Liver (tissue), 10 donors: ENCODE measurements at places on chromosomes 12 and 14. TPM values are rescaled to one million over a fixed set of nuclear protein-coding genes. Genes with fewer than 3 reads are reported as not detected.
A peak's percentile ranks its signal among the peaks of the same experiment; 100 is the strongest.

DNA sequence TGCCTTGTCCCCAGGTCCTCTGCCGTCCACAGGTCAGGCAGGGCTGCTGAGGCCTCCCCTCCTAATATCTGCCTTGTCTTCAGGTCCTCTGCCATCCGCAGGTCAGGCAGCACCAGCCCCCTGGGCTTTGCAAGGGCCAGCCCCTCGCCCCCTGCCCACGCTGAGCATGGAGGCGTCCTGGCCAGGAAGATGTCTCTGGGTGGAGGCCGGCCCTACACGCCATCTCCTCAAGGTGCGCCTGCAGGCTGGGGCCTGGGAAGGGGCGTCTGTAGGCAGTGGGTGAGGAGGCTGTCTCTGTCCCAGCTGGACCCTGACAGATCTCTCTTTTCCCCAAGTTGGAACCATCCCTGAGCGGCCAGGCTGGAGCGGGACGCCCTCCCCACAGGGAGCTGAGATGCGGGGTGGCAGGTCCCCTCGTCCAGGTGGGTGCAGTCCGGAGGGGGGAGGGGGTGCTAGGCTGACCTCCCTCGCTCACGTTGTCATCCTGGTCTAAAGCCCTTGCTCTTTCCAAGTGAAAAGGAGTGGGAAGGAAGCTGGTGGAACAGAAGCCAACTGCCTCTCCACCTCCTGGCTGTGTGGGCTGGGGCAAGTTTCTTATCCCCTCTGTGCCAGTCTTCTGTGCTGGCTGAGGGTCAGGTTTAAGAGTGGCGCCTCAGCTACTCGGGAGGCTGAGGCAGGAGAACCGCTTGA lies 13.9 kb upstream of the PUS1 start:
- DNase-seq, result no peak
- H3K27ac ChIP-seq, result no peak overlapping the region
- H3K4me1 ChIP-seq, result no peaks in the 10 kb centered on the region
- H3K4me3 ChIP-seq, result no peak overlapping the region
- no peaks in the 10 kb centered on the region for H3K27me3 ChIP-seq

DNA sequence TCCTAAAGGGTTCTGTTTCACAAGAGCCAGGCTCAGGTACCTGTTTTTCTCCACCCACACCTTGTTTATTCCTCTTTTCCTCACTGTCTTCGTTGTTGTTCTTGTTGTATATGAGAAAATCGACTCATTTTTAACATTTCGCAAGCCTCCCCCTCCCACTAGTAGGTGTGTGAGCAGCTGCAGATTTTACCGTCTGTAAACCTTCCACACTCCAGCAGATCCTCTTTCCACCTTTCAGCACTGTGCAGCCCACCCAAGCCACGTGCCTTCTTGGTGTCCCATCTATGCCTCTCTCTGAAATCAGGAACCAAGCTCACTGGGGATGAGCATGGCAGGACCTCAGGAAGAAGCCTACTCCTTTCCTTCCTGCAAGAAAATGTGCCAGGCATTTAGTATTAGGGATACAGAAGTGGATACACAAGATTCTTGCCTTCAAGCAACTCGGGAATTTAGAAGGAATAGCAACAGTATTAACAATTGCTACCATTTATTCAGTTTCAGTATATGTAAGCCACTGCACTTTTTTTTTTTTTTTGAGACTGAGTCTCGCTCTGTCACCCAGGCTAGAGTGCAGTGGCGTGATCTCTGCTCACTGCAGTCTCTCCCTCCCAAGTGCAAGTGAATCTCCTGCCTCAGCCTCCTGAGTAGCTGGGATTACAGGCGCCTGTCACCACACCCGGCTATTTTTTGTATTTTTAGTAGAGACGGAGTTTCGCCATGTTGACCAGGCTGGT lies 113.6 kb downstream of the CHST11 start:
- DNase-seq, result no peak
- H3K36me3 ChIP-seq, result no peaks in the 10 kb centered on the region
- no peak overlapping the region for H3K4me3 ChIP-seq

- no peaks in the 10 kb centered on the region for H3K36me3 ChIP-seq
- H3K27me3 ChIP-seq, result no peaks in the 10 kb centered on the region
- H3K4me1 ChIP-seq, result no peaks in the 10 kb centered on the region
- H3K27ac ChIP-seq, result no peak overlapping the region
Measured at GRCh38 chr14:29893989-29894388, 33.7 kb downstream of the PRKD1 start.

DNA sequence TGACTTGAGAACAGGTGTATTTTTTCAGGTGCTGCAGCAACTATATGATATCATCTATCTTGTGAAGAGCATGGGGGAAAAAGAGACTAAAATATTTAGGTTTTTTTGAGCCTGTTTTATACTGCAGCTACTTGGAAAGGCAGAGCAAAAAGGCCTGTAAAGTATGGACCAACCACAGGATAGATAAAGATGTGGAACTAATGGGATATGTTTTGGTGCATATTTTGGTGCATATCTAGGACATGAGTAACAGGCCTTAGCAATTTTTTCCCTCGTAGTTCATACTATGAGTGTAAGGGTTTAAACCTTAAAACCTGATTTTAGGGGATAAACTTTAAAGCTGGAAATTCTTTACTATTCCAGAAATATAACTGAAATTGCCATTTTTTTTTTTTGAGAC lies 6.0 kb upstream of the GTSF1 start:
- H3K4me3 ChIP-seq, result no peak overlapping the region
- H3K4me1 ChIP-seq, result no peaks in the 10 kb centered on the region
- no peak overlapping the region for H3K27ac ChIP-seq
- DNase-seq, result no peak
- H3K27me3 ChIP-seq, result peaks cover 2% of the 10 kb centered on the region

DNA sequence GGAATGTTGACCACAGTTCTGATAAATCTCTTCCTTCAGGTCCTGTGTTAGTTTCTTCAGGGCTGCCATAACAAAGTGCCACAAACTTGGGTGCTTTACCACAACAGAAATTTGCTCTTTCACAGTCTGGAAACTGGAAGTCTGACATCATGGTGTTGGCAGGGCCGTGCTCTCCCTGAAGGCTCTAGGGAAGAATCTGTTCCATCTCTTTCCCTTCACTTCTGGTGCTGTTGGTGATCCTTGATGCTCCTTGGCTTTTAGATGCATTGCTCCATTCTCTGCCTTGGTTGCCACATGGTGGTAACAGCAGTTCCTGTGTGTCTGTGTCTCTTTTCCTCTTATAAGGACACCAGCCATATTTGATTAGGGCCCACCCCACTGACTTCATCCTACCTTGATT lies 32.2 kb downstream of the HMGA2 start:
- H3K4me1 ChIP-seq, result no peaks in the 10 kb centered on the region
- H3K27me3 ChIP-seq, result no peaks in the 10 kb centered on the region
- no peak overlapping the region for H3K27ac ChIP-seq
- no peak for DNase-seq
- H3K36me3 ChIP-seq, result no peaks in the 10 kb centered on the region
- H3K4me3 ChIP-seq, result no peak overlapping the region

DNA sequence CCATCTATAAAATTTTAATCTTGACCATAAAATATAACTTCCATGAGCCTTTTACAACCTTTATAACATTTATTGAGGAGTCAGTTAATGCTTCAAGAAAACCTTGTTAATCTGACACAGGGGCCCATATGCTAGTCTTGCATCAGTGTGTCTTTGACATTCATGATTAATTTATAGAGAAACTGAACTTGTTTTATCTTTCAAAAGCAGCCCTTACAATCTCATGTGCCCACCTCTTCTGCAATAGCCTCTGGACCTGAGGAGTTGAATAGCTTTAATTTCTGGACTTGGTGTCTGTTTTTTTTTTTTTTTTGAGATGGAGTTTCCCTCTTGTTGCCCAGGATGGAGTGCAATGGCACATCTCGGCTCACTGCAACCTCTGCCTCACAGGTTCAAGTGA lies 8.6 kb upstream of the LPCAT3 start:
- H3K27ac ChIP-seq, result no peak overlapping the region
- DNase-seq, result no peak
- H3K36me3 ChIP-seq, result no peaks in the 10 kb centered on the region
- H3K27me3 ChIP-seq, result no peaks in the 10 kb centered on the region
- H3K4me3 ChIP-seq, result no peak overlapping the region

- H3K4me1 ChIP-seq, result peaks cover 14% of the 10 kb centered on the region
- peak; percentile 71 for DNase-seq
- peaks cover 1% of the 10 kb centered on the region for H3K36me3 ChIP-seq
- peak overlapping the region; percentile 97 for H3K27ac ChIP-seq
Measured at GRCh38 chr12:71662849-71663560, 643 bp downstream of the ZFC3H1 start.

- no peak for DNase-seq
- H3K36me3 ChIP-seq, result no peaks in the 10 kb centered on the region
- H3K4me1 ChIP-seq, result no peaks in the 10 kb centered on the region
- H3K27ac ChIP-seq, result no peak overlapping the region
Measured at GRCh38 chr12:87119713-87120112, 863.5 kb upstream of the MGAT4C start.

DNA sequence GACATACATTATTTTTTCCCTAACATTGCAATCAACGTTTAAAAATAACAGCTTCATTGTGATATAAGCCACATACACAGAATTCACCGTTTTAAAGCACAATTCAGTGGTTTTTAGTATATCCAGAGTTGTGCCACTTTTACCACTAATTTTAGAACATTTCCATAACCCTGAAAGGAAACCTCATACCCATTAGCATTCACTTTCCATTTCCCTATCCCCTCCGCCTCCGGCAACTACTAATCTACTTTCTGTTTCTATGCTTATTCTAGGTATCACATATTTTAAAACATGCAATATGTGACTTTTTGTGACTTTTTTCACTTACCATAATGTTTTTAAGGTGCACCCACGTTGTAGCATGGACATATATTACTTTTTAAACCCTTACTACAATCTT lies 55.6 kb upstream of the ISM2 start:
- no peaks in the 10 kb centered on the region for H3K4me1 ChIP-seq
- H3K27me3 ChIP-seq, result no peaks in the 10 kb centered on the region
- no peak for DNase-seq
- peak overlapping the region; percentile 12 for H3K27ac ChIP-seq
- no peak overlapping the region for H3K4me3 ChIP-seq
- H3K36me3 ChIP-seq, result peaks cover 22% of the 10 kb centered on the region

DNA sequence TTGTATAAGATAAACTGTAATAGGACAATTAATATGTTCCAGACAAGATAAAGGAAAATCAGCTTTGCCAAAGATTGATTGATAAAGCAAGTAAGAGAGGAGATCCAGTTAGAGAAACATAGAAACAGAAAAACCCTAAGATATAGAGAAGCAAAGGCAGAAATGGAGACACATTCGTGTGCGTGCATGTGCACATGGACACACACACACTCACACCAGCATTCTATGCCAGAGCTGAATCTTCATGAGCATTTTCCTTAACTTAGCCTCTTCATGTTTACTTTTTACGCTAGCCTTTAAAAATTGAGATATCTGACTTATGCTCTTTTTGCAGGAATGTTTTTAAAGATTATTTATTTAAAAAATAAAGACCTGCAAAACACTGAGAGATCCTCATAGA lies 168.5 kb upstream of the ATP2B1 start:
- H3K4me3 ChIP-seq, result no peak overlapping the region
- no peak for DNase-seq
- no peaks in the 10 kb centered on the region for H3K27me3 ChIP-seq
- H3K27ac ChIP-seq, result no peak overlapping the region
- H3K4me1 ChIP-seq, result no peaks in the 10 kb centered on the region

DNA sequence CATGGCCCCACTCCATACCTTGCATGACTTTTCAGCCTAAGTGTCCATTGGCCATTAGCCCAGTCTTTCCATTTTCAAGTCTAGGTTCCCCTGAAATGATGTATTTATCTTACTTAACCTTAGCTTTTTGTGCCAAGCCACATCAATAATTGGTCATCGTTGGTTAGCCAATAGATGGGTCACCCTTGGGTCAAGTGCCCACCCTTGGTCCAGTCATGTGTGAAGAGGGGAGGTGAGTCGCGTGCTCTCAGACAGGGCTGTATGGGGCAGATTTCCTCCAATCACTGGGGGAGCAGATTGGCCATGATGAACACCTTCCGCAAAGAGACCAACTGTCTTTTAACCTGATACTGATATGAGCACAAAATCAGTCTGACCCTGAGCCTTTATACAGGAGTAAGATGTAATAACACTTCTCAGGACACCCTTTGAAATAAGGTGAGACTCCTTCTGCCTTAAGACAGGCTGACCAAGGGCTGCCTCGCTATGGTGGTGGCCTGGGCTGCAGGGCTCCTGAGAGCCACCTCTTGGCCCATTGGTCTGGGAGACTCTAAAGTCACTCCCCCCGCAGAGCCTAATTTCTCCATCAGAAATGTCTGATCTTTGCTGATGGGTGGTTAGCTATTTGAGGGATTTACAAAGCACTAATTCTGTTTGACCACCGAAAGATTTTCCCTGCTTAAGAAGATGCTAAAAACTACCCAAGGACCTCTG lies 143.2 kb downstream of the ZFP36L1 start:
- H3K36me3 ChIP-seq, result no peaks in the 10 kb centered on the region
- no peak overlapping the region for H3K4me3 ChIP-seq
- H3K4me1 ChIP-seq, result peaks cover 10% of the 10 kb centered on the region
- no peaks in the 10 kb centered on the region for H3K27me3 ChIP-seq

DNA sequence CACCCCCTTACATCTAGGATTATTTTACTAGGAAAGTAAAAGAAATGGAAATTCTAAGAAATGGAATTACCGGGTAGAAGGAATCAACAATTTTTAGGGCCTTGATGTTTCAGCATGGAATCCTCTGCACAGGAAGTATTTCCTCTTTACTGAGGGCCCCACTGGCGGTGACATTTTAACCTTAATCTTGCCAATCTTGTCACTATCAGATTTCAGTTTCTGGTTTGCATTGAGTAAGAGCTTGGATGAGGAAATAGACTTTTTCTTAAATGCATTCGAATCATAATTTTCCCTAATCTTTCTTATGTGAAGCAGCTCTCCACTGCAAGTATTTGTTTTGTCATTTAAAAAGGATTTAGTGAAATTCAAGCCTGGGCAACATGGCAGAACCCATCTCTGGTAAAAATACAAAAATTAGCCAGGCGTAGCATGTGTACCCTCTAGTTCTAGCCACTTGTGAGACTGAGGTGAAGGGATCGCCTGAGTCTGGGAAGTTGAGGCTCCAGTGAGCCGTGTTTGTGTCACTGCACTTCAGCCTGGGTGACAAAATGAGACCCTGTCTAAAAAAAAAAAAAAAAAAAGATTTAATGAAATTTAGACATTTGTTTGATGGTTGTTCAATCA lies 40.7 kb downstream of the TPCN1 start:
- H3K4me3 ChIP-seq, result no peak overlapping the region
- H3K27me3 ChIP-seq, result no peaks in the 10 kb centered on the region
- peaks cover 18% of the 10 kb centered on the region for H3K4me1 ChIP-seq
- no peak overlapping the region for H3K27ac ChIP-seq
- H3K36me3 ChIP-seq, result peaks cover 14% of the 10 kb centered on the region

DNA sequence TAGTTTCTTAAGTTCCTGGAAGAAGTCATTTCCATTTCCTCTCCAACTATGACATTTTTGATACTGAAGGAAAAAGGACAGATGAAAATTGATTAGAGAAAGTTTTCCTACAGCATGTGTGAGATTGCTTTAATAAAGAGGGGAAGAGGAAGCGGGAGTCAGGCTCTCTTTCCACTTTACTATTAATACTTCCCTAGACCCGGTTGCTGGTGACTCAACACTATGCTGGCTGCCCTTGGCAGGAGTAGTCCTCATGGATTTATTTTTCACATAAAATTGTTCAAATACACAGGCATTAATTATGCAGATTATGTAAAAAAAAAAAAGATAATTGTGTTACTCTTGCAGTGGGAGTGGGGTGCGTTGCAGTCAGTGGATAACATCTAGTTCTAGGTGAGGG lies 293.4 kb downstream of the EGLN3 start:
- H3K4me3 ChIP-seq, result no peak overlapping the region
- no peaks in the 10 kb centered on the region for H3K4me1 ChIP-seq
- no peaks in the 10 kb centered on the region for H3K27me3 ChIP-seq
- DNase-seq, result no peak

Gene PRIMA1
- 0.08 TPM for total RNA-seq

Gene PSME2
- 56.9 TPM for total RNA-seq

Gene LYZ
- total RNA-seq, result 24.7 TPM

Gene ATP6V1D
- total RNA-seq, result 35.8 TPM

Gene RBM25
- total RNA-seq, result 25.4 TPM

Gene PROX2
- total RNA-seq, result not detected

Gene FAM181A
- not detected for total RNA-seq

Gene FSCB
- not detected for total RNA-seq

Gene IL25
- total RNA-seq, result not detected
